GM12892 (cell line): ENCODE measurements at places on chromosomes 4 and X.

DNA sequence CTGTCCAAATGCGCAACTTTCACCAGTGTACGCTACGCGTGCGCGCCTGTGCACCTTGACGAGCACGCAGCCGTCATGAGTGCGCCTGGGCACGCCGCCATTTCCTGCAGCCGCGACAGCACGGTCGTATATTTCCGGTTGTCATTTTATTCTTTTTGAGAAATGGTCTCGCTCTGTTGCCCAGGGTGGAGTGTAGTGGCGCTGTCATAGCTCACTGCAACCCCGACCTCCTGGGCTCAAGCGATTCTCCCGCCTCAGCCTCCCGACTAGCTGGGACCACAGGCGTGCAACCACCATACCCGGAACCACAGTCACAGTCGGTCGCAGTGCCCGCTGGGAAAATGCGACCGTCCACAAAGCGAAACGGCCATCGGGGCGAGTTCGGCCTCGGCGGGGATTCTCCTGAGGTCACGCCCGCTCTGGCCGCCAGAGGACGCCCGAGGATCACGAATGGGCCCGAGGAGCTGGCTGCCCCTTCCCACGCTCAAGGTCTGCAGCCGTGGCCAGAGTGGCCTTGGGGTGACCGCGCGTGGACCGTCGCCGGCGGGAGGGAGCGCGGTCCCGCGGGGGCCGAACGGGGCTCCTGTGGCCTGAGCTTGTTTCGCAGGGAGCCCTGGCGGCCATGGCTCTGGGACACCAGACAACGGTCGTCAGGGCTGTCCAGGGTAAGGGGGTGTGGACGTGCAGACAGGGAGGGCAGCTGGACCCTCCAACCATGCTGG lies 23.7 kb upstream of the PNMA3 start:
- DNase-seq, result peak; percentile 69

DNA sequence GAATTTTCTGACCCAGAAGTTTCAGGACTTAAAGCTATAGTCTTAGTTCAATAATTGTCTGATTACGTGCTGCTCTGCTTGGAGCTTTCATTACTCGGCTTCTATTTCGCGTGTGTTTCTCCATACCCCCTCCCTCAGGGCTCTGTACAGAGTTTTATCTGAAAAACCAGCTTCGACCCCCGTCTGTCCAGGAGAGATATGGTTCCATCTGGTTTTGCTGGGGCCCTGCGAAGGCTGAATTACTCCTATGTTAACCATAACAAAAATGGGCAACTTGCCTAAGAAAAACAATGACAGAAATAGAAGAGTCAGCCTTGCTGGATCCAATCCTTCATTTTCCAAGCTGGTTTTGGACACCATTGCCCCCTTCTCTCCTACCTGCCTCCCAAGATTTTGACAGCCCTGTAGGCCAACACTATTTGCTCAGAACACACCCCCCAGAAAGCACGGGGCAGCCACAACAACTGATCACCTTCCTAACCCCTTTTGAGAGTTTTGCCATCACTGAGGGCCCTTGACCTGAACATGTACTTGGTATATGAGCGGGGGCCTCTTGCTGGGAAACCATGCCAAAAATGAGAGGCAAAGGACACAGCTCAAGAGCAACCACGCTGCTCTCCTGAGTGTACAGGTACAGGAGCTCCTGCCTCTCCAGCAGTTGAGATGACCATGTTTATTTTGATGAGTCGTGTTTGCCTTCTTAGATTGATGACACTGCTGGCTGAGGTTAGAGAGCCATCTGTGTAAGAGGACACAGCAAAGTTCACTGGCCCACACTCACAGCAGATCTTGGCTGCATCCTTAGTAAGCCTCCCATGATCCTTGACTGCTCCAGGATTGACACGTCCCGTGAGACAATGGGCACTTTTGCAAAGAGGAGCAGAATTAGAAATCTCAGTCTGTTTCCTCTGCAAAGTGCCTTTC lies 36.2 kb upstream of the ATP6AP2 start:
- DNase-seq, result no peak

GRCh38 chrX:525134-525533 lies 105.5 kb upstream of the SHOX start:
- DNase-seq, result no peak

- DNase-seq, result no peak
Measured at GRCh38 chrX:151287954-151288353, 109.1 kb upstream of the VMA21 start.

GRCh38 chr4:152672206-152673092 lies 7.3 kb downstream of the TMEM154 start:
- no peak for DNase-seq

GRCh38 chr4:37794056-37794455 lies 32.4 kb upstream of the PGM2 start:
- no peak for DNase-seq

DNA sequence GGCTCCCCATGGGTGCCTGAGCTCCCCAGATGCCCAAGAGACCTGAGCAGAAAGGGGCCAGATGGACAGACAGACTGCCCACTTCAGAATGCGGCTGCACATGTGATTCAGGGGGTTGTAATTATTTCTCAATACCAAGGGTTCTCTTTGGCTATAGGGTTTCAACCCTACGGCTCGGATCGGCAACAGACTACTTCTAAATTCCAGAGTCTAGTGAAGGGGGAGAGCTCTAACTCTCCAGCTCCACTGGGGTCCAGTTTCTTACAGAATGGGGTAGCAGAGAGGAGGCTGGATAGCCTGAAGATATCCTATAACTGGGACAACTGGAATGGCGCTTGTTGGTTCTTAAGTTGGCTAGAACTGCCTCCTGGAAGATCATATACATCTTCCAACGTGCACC lies 136.3 kb downstream of the MGST2 start:
- DNase-seq, result no peak

DNA sequence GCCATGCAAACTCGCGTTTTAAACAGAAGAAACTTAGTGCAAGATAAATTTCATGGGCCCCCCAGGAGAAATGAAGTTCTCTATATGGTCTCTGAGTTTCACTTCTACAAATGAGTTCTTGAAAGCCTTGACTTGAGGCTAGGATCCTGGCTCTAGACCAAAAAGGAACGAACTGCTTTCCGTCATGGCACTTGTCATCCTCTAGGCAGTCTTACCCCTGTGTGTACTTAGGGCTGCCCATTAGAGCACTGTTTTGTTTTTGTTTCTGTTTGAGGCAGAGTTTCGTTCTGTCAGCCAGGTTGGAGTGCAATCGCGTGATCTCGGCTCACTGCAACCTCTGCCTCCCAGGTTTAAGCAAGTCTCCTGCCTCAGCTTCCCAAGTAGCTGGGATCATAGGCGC lies 29.0 kb downstream of the RNF4 start:
- DNase-seq, result peak; percentile 68

- DNase-seq, result no peak
Measured at GRCh38 chr4:10296730-10297129, 160.5 kb downstream of the ZNF518B start.

- no peak for DNase-seq
Measured at GRCh38 chrX:49260221-49260985, 4.1 kb downstream of the FOXP3 start.

DNA sequence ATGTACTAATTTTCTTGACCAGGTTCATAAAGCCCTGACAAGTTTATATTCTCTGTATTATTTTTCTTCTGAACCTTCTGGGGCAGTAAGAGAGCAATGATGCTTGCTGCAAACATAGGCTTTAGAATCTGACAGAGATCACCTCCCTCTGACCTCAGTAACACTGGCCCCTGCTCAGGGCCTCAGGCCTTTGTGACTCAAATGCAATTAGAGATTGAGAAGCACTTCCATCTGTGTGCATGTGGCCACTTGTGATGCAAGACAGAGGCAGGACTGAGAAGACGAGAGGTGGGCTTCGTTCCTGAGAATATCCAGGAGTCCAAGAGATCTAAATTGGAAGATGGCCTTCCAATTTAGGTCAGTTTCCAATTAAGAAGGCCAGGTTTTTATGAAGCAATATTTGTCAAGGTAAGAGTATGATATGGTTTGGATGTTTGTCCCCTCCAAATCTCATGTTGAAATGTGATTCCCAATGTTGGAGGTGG lies 82.8 kb upstream of the VEGFC start:
- DNase-seq, result no peak

DNA sequence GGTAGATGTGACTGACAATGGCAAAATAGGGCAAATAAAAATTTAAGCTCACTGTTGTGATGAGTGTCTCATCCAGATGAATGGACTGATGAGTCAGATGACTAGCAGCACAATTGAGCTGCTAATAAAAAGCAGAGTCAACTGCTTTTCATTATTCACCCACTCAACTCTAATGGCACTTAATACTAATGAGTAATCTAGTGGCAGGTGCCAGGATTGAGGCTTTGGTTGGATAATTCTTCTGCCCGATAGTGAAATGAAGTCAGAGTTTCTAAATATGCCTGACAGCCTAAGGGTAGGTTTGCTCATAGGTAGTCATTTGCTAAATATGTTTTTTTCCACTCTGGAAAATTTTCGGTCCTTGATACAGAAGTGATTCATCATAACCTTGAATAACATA lies 10.4 kb downstream of the OGT start:
- no peak for DNase-seq

DNA sequence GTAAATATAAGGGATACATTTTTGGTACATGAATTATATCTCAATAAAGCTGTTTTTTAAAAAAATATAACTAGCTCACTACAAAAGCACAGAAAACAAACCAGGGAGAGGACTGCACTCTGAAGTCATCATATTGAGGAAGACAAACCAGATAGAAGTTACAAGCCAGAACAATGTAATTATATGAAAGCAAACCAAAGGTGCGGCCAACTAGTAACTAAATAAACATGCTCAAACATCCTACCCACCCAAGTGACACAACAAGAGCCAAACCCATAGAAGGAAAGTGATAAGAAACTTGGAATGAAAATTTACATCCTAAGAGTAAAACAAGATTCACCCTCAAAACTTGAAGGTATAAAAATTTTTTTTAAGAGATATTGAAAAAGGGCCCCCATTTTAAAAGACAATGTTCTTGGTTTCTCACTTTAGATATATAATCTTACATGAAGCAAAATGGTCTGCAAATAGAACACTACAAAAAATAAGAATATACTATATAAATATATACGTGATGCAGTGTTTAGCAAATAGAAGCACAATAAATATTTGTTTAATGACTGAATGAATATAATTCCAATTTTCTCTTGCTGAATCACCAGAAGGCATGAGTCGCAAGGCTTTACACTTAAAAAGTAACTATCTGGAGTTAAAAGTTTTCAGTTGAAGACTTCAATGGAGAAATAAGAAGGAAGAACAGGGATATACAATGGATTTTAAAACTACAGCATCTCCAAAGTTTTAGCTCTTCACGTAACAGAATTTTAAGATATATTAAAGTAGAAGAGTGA lies 4.0 kb upstream of the SH3D19 start:
- no peak for DNase-seq

- no peak for DNase-seq
Measured at GRCh38 chr4:8319061-8319460, 49.5 kb downstream of the HTRA3 start.

- DNase-seq, result peak; percentile 36
Measured at GRCh38 chrX:11770320-11770719, 12.3 kb downstream of the MSL3 start.

DNA sequence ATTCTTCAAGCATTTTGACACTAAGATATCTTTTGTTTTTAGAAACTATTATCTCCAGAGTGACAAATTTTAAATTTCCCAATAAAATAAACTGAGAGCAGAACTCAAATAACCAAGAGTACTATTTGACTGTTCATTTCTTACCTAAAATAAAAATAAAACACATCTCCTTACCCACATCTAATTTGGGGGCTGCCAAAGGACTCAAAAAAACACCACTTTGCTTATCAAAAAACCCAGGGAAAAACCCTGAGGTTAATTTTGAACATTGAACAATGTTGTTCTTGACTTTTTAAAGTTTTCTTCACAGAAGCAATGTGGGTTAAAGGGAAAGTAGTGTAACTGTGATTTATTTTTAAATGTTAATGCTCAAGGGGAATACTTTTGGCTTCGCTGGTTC lies 243.0 kb upstream of the HHIP start:
- DNase-seq, result no peak

- DNase-seq, result no peak
Measured at GRCh38 chr4:153295131-153295755, 49.2 kb upstream of the MND1 start.

GRCh38 chr4:125044886-125045285 lies 269.9 kb upstream of the FAT4 start:
- no peak for DNase-seq

- DNase-seq, result no peak
Measured at GRCh38 chr4:183182873-183183725, 84.0 kb downstream of the WWC2 start.

GRCh38 chr4:145933134-145933533 lies 5.5 kb downstream of the ZNF827 start:
- DNase-seq, result no peak

- DNase-seq, result no peak
Measured at GRCh38 chr4:143377611-143378099, 41.0 kb downstream of the GAB1 start.

DNA sequence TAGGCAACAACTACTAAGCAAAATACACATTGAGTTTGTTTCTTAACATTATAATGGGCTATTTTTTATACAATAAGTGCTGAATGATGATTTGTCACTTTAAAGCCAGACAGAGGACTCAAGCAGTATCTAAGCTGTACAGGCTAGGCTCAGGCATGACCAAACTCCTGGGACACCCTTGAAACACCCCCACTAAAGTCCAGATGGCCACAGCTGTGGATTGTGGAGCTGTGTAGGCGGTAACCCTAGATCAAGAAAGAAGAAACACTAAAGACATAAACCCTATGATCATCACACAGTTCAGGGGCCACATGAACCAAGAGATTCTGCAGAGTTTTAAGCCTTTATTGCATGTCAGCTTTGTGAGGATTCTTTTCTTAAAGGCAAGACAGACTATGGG lies 25.1 kb downstream of the TAB3 start:
- DNase-seq, result no peak

GRCh38 chr4:5711479-5712184 lies 631 bp downstream of the EVC start:
- no peak for DNase-seq

DNA sequence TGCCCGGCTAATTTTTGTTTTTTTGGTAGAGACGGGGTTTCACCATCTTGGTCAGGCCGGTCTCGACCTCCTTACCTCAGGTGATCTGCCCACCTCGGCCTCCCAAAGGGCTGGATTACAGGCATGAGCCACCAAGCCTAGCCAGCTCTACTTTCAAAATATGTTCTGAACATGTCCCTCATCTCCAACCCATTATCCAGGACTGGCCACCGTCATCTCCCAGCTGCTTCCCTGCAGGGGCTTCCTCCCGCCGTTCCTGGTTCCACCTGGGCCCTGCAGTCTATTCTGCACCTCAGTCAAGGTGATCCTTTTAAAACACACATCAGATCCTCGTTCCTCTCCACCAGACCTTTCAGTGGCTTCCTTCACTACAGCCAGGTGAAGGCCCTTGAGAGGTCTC lies 80.9 kb upstream of the NKX1-1 start:
- no peak for DNase-seq

- DNase-seq, result no peak
Measured at GRCh38 chr4:99414401-99414800, 20.7 kb downstream of the ADH7 start.
